ENCODE measurements at places on chromosomes 12 and 14.

DNA sequence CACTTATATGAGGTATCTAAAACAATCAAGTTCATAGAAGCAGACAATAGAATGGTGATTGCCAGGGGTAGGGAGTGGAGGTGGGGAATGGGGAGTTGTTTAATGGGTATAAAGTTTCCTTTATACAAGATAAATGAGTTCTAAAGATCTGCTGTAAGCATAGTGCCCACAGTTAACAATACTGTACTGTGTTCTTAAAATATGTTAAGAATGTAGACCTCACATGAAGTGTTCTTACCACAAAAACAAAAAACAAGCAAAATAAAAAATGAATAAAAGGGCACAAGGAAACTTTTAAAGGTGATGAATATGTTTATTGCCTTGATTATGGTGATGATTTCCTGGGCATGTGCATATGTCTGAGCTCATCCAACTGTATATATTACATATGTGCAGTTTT, 211.8 kb downstream of the MSRB3 start:
- DNase-seq, result no peak

DNA sequence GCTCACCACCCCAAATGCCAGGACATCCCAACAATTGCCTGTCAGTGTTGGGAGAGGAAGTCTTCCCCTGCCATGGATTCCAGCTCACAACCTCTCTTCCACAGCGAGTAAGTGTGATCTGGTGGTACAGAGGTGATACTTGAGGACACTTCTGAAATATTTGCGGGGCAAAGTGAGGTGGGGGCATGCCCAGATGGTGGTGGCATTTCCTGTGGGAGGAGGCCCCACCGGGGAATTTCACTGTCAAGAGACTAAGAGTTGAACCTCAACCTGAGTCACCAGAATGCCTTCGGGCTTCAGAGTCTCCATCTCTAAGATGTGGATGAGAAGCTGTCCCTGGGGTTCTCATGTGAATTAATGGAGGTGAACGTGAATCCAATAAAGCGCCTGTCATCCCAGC, 122.3 kb upstream of the RFLNA start:
- no peak for DNase-seq

DNA sequence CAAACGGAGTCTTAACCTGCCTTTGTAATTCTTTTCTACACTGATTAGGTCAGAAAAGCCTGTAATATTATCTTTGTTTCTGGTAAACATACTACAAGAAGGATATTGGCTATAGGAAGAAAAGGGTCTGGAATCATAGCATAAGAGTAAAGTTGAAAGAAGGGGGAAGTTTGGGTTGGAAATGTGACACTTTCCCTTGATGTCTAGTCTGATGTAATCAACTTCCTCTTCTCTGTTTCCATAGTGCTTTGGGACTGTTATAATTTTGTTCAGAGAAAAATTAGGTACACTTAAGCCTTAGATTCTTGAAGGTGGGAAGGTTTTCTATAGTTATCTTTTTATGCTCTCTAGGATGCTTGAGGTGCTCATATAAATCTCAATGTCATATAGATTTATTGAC, 322.2 kb downstream of the AEBP2 start:
- no peak for DNase-seq

GRCh38 chr12:57066245-57066644, 12.3 kb downstream of the NEMP1 start:
- DNase-seq, result no peak

DNA sequence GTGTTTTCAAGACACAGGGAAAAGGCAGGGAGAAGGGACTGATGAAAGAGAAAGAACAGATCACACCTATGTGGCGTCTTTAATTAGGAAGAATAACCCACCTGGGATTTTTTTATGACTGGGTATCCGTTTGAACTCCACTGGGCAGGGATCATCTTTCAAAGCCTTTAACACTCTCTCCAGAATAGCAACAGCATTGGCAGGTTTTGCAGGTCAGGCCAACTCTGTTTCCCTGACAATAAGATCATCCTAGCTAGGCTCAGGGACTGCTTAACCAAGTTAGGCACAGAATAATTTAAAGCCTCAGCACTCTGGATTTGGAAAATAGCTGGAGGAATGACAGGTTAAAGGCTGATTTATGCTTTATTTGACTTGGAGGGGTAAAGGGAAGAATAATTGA, 117.6 kb downstream of the SUDS3 start:
- no peak for DNase-seq

DNA sequence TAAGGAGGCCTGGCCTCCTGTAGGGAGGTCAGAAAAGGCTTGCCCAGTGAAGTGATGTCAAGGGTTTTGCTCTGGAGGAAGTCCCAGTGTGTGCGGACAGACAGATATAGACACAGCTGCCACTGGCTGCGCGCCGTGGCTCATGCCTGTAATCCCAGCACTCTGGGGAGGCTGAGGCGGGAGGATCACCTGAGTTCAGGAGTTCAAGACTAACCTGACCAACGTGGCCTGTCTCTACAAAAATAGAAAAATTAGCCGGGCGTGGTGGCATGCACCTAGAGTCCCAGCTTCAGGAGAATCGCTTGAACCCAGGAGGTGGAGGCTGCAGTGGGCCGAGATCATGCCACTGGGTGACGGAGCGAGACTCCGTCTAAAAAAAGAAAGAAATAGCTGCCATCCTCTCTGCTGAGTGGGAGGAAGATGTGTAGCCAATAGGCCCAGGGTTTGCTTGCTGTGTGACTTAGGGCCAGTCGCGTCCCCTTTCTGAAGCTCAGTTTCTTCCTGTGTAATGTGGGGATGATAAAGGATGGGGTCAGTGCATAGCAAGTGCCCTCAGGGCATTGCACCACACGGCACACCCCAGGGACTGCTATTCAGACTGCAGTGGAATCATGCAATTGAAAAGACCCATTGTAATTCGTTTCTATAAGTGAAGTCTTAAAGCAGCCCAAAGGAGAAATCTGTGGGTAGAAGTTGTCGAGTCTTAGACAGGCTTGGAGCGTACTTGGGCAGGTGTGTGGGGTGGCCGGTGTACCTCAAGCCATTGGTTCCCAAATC, 18.7 kb upstream of the MLEC start:
- DNase-seq, result no peak

Measured in GM06990 (cell line).